KBM-7 (cell line): ENCODE measurements at places on chromosomes 1 and 21.

DNA sequence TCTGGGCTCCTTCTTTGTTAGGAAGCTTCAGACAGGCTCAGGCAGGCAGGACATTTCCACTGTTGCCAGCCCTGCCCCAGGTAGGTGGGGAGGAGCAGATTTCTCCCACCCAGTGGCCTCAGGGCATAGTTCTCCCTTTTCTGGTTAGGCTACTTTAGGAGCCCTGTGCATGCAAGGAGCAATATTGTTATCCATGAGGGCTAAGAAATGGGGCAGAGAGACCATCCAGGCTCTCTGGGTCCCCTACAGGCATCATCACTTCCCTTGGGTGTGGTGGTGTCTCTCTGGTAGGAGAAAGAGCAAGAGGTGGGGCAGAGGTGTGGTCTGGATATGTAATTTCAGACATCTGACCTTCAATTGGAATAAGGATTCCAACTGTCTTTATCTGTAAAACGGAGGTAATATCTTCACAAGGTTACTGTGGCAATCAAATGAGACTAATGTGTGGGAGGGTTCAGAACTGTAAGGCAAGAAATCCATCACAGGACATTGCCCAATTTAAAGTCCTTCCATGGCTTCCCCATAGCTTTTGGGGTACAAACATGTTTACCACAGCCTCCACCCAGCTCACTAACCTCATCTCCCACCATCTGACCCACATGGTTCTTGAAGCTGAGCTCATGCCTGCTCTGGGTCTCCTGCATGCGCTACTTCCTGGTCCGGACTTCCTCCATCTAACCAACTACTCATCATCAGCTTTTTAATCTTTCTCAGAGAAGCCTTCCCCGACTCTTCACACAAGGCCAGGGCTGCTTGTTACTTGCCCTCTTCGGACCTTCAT is 26.1 kb downstream of the PCAT6 start:
- peak; percentile 30 for DNase-seq

DNA sequence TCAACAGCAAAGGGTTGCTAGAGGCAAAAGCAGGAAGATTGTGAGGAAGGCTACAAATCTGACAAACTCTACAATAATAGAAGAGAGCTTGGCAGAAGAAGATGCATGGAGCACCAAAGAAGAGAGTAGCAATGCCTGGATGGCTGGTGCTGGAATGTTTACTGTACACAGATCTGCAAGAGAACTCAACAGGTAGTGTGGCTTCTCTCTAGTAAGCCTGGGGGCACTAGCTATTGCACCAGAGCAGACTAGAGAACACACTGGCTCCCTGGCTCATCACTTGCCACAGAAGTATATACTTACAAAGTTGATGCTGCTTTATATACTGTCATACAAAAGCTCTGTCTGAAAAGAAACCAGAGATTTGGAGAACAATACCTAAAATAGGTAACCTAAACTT is 475.0 kb upstream of the NCAM2 start:
- no peak for DNase-seq

- peak; percentile 78 for DNase-seq
These were observed 65.5 kb upstream of the LRP8 start for GRCh38 chr1:53393325-53393792.

- DNase-seq = no peak
These were observed 114.1 kb downstream of the VPS13D start for GRCh38 chr1:12343823-12344487.

GRCh38 chr1:152946651-152947256 is at the start of gene SPRR5:
Gene SPRR5 (plus strand): TSS chr1:152947206. CDS start chr1:152948555, 1,349 bp downstream.
- no peak for DNase-seq

DNA sequence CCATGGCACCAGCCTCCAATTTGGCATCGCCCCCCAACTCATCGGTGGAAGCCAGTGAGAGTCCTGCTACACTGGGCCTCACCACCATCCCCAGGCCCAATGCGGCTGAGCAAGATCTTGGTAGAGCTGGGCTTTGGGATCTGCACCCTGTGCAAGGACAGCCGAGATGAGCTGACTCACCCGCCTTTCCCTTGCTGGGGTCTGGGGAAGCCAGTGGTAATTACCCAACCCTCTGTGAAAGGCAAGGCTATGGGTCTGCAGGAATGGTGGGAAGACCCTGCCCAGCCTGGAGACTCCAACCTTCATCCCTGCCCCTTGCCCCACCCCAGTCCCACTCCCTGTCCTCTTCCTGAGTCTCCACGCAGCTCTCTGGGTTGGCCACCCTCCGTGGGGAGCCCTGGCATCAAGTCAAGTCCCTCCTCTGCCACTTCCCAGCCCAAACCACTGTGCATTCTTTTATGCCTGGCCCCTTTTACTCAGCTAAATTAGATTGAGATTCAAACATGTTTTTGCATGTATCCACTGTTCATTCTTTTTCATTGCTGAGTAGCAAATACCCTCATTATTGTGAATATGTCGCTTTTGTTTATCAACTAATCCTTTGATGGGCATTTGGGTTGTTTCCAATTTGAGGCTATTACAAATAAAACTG is 8.8 kb downstream of the SMCP start:
- no peak for DNase-seq
